ENCODE measurements at places on chromosomes 3 and 15.

GRCh38 chr15:69712991-69713390, 260.4 kb downstream of the RPLP1 start:
- ATAC-seq: no peak

DNA sequence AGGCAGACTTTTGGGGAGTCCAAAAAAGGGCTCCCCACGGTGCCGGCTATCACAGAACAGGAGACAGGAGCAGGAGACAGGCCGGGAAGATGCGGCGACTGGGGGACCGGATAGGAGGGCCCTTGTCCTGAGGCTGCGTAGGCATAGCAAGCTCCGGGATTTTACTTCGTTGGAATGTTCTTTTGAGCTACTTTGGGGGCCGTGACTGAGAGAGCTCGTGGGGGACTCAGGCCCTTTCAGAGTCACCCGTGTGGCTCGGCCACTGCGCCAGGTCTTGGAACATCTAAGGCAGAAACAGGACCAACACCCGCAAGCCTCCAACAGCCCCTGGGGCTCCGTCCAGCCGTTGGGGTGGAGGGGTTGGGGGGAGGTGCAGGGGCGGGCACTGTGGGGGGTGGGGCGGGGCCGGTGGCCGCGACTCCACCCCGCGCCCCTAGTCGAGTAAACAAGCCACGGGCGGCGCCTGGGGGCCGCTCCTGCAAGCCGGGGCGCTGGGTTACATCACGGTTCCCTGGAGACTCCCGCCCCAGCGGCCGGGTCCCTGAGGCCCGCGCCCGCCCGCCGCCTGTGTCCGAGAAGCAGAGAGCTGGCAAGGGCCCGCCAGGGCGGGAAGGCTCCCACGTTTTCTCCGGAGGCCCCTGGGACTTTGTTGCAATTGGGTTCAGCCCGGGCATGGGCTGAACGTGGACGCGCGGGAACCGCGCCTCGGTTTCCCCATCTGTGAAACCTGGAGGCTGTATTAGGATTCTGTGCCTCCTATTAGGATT, 23.3 kb upstream of the C15orf39 start:
- ATAC-seq: no peak

DNA sequence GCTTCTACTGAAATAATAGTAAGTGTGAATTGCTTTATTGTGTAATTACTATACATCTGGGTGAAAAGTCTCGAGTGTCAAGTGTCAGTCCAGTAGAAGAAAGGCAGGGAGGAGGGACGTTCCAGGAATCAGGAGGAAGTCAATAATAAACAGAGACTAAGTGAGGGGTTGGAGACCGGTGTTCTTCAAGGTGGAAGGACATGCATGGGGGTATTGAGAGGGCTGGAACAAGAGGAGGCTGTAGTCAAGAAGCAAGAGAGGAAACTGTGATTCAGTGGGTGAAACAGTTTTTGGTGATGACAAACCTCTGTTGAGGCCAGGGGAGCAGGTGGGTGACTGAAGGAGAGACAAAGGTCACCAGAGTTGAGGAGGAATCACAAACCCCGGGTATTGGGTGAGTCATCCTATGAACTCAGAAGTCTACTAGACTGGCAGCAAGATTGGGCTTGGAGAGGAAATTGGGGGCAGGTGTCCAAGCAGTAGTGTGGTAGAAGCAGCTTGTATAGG, 11.6 kb upstream of the SCAMP5 start:
- ATAC-seq: peak; percentile 97

DNA sequence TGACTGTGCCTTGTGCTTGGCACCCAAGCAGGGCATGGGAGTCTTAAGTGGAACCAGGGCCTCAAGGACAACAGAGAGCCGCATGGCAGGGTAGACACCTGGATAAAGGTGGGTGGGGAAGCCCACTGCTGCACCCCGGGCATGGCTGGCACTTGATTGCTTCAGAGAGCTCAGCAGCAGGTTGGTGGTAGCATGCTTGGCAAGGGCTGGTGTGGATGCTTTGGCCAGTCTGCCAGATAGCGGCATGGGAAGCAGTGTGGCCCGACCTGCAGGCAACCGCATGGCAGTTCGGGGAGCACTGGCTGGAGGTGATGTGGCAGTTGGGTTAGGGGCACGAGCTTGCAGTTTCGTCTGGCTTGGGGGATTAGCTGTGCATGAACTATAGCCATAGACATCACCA, 2.5 kb downstream of the CCDC71 start:
- ATAC-seq: no peak

DNA sequence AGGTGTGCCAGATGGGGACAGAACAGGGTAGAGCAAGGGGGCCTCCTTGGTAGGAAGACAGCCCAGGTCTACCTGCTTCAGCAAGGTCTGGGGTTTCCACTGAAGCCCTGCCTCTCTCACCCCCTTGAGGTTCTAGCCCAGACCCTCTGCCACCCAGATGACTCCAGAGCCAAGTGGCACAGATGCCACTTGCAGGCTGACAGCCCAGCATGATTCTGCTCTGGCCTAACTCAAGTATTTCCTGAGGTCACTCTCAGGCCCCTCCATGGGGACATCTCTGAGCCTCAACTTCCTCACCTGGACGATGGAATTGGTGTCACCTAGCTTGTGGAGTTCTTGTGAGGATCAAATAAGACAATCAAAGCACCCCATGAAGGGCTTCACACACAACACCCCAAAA, 23.9 kb downstream of the PLXNB1 start:
- no peak for ATAC-seq

- no peak for ATAC-seq
Measured at GRCh38 chr15:63060699-63061098, 18.2 kb downstream of the TPM1 start.

- peak; percentile 75 for ATAC-seq
Measured at GRCh38 chr3:4845882-4846281, 133.4 kb upstream of the BHLHE40 start.

DNA sequence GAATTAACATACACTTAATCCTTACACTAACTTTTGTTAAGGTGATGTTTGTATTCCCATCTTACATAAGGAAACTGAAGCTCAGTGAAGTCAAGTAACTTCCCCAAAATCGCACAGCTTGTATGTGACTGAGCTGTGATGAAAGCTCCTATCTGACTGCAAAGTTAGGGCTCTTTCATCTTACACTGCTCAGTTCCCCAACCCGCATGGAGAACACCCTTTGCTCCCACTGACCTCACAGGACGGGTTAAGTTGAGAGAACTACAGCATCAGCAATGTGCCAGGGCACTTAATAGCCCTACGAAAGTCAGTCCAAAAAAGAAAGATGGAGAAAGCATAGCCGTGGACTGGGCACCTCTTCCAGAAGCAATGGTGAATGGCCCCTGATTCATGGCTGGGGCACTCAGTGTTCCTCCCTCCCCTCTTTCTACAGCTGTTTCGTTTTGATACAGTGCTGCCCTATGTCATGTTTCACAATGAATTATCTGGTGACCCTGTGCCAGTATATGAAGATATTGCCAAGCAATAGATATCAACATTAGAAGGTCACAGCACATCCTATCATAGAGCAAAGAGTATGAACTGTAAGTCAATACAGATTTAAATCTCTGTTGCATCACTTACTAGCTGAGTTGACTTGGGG, 38.0 kb downstream of the CADPS start:
- ATAC-seq: no peak

DNA sequence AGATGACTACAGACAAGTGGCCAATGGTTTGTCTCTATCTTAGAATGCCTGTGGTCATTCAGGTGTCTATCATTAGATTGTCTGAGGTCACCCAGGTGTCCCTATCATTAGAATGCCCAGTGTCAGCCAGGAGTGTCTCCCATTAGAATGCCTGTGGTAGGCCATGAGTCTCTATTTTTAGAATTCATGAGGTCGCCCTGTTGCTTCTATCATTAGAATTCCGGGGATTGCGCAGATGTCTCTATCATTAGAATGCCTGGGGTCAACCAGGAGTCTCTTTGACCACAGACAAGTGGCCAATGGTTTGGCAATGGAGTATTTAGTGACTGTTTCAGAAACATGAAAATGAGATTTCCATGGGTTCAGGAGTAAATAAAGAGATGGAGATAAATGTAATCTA, 7.6 kb downstream of the RTP2 start:
- ATAC-seq: no peak
